ENCODE measurements at places on chromosomes 1 and 21.

DNA sequence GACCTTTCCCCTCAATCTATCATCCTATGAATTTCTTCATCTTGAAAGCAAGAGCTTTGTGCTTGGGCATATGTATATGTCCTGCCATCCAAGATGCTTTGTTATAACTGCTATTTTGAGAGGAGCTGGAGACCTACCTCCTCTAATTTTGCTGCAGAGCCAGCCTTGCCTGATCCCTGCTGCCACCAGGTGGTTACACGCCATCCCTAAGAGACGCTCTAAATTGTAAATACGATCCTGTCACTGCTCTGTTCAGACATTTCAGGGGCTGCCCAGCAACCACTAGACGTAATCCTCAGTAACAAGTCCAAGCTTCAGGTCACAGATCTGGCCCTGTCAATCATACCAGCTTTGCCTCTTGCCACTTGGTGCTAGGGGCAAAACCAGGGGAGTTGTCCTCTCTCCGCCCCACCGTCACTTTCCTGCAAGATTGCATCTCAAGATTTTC is 32.9 kb downstream of the GPA33 start:
- no peak overlapping the region for H3K27ac ChIP-seq
- no peaks in the 10 kb centered on the region for H3K36me3 ChIP-seq
- DNase-seq = no peak
- no peaks in the 10 kb centered on the region for H3K27me3 ChIP-seq
- no peaks in the 10 kb centered on the region for H3K4me1 ChIP-seq

DNA sequence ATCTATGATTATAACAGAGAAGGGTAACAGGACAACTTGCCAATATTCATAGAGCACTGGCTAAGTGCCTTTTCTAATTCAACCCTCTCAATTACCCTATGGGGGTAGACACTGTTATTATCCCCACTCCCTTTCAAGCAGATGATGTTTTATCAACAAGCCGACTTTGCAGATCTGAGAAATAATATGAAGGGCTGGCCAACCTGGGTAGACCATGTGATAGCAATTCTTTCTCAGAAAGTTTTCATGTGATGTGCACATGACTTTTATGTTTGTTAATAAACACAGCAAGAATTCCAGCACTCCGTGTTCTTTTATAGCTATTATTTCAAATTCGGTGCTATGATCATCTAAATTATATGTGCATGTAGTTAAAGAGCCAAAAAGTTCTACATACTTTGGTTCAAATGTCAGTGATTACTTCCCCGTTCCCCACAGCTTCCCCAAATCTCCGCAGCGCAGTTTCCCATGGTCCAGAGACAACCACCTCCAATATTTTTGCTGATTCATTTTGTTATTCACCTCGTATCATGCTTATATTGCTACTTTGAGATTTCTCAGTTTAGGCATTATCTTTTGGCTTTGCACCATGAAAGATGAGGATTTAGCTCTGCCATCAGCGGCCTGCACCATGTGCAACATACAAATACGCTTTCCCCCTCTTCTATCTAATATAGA is 96.7 kb upstream of the GADD45A start:
- H3K4me1 ChIP-seq = peaks cover 8% of the 10 kb centered on the region
- no peak overlapping the region for H3K4me3 ChIP-seq
- no peak overlapping the region for H3K27ac ChIP-seq
- H3K27me3 ChIP-seq = no peaks in the 10 kb centered on the region
- no peaks in the 10 kb centered on the region for H3K36me3 ChIP-seq
- DNase-seq = no peak

DNA sequence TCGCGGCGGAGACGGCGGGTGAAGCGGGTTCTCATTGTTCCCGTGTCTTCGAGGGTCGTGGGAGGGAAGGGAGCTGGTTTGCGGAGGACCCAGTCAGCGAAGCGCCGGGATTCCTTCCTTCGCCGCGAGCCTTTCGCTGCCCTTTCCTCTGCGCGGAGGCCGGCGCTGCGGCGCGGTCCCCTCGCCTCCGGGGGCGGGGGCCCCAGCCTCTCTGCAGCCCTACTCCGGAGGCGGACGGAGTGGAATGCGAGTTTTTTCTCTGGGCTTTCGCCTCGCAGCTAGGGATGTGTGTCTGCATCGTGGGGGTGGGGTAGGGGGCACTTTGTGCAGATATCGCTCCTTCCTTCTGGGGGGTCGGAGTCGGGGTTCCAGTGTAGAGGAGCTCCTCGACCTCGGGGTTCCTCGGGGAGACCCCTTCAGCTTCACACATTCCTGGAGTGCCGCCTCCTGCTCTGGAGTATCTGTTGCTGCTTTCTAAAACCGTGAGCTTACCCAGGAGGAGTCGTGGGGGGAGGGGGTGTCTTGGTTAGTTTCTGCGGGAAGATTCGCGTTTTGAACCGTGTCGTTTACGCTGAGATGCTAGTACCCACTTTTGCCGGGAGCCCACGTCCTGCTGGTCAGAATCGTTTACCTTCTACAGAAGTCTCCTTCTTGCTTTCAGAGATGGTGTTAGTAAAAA is 595 bp downstream of the RNF2 start:
- H3K36me3 ChIP-seq = no peaks in the 10 kb centered on the region
- H3K4me3 ChIP-seq = peak overlapping the region; percentile 79
- H3K4me1 ChIP-seq = peaks cover 16% of the 10 kb centered on the region
- peak overlapping the region; percentile 91 for H3K27ac ChIP-seq

GRCh38 chr1:210654176-210654981 is 325.7 kb downstream of the HHAT start:
- H3K27me3 ChIP-seq = no peaks in the 10 kb centered on the region
- no peaks in the 10 kb centered on the region for H3K4me1 ChIP-seq
- no peak overlapping the region for H3K4me3 ChIP-seq
- H3K36me3 ChIP-seq = no peaks in the 10 kb centered on the region
- no peak for DNase-seq

DNA sequence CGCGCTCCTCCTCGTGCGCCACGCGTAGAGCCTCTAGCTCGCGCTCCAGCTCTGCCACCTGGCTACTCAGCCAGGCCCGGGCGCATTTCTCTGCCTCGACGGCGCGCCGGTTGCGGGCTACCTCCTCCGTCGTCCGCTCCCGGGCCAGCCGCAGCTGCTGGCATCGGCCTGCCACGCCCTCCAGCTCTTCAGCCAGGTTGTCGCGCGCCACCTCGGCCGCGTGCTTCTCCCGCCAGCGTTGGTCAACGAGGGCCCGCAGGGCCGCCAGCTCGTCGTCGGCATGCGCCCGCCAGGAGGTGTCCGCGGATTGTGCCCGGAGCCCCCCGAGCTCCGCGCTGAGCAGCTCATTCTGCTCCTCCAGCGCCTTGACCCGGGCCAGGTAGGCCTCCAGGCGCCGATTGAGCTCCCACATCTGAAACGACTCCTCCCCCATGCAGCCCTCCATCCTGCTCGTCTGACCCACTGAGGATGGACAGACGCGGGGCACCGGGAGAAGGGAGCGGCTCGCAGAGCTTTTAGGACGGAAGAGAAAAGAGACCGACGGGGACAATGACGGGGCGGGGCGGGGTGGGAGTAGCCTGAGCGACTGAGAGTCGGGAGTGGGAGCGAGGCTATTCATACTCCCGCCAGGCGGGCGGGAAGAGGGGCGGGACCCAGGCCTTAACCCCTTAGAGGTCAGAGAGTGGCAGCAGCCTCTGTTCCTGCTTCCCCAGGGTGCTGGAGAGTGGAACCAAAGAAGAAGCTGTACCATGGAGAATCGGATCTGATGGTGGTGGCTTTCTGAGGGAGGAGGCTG is at the start of gene NES:
TSS of gene NES (minus strand) at position 588 of the 796 bp plus-strand sequence. CDS start at position 445, 143 bp downstream.
- H3K27ac ChIP-seq = peak within 1 kb of the TSS; percentile 94
- H3K4me1 ChIP-seq = peaks cover 28% of the 10 kb centered on the region

DNA sequence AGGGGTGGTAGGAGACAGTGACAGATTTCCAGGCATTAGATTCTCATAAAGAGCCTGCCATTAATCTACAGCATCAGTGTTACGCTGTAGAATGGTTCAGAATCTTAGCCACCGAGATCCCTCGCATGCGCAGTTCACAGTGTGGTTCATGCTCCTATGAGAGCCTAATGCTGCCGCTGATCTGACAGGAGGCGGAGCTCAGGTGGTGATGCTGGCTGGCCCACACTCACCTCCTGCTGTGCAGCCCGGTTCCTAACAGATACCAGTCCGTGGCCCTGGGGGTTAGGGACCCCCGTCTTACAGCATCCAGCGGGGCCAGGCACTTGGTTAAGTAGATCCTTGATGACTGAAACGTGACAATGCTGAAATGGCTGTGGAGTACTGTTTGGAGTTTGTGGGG is 163.6 kb upstream of the C1orf21 start:
- no peaks in the 10 kb centered on the region for H3K36me3 ChIP-seq
- DNase-seq = no peak
- peak overlapping the region; percentile 37 for H3K4me3 ChIP-seq
- no peak overlapping the region for H3K27ac ChIP-seq
- H3K4me1 ChIP-seq = peaks cover 7% of the 10 kb centered on the region

DNA sequence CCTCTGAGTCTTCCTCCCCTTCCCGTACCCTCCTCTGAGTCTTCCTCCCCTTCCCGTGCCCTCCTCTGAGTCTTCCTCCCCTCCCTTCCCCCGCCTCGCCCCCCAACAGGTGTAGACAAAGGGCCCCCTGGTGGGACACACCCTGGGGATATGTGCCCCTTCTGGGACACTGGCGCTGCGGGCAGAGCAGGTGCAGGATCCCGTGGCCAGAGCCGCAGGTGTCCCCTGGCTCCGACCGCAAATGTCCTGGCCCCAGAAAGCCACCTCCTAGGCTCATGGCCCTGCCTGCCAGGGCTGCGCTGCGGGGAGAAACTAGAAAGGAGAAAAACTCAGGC is 51.5 kb upstream of the ARHGEF16 start:
- no peak overlapping the region for H3K4me3 ChIP-seq
- H3K27me3 ChIP-seq = no peaks in the 10 kb centered on the region
- peaks cover 13% of the 10 kb centered on the region for H3K4me1 ChIP-seq
- no peak overlapping the region for H3K27ac ChIP-seq
- no peaks in the 10 kb centered on the region for H3K36me3 ChIP-seq

DNA sequence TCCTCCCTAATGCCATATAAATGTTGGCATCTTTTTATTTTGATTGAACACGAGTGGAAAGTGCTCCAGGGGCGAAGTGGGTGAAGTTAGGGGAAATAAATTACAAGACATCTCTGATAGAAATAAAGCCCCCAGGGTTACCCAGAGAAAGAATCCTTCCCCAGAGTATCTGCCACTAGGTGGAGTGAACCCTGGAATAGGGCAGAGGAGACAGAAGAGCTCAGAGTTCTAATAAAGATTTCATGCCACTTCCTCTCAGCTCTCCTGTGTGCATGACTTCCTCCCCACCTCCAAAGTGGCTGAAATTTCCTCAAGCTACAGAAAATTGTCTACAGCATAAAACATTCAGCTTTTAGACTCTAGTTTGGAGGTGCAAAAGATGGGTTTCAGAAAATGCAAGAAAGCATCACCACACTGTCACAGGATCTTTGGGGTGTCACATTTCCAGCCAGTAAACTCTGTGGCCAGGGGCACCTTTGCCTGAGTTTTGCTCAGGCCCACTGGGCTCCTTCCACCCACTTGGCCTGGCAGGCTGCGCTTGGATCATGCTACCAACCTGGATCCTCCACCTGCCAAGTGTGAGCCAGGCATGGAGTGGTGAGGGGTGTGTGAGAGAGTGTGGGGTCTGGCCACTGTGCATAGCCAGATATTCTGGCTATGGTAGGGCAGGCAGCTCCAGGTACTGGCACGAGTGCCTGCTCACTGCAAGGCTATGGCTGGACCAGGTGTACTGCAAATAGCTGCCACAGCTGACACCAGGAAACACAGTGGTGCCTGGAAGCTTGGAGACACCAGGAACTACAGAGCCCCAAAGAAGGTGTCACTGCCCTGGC is 208.8 kb upstream of the USP25 start:
- no peaks in the 10 kb centered on the region for H3K27me3 ChIP-seq
- H3K27ac ChIP-seq = no peak overlapping the region
- H3K4me1 ChIP-seq = no peaks in the 10 kb centered on the region
- no peak for DNase-seq
- H3K4me3 ChIP-seq = no peak overlapping the region

DNA sequence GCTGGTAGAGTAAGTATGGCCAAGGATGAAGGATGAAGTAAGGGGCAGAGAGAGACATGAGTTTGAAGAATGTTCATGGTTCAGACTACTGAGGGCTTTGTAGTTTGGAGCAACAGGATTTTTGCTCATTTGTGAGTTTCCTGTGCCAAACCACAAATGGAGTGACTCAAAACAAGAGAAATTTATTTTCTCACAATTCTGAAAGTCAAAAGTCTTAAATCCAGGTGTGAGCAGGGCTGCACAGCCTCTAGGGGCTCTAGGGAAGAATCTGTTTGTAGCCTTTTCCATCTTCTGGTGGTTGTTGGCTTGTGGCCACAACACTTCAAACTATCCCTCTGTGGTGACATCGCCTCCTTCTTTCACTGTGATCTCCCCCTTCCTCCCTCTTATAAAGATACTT is 58.9 kb downstream of the RHOU start:
- peaks cover 32% of the 10 kb centered on the region for H3K27me3 ChIP-seq
- no peak overlapping the region for H3K4me3 ChIP-seq
- H3K36me3 ChIP-seq = no peaks in the 10 kb centered on the region
- no peak overlapping the region for H3K27ac ChIP-seq

DNA sequence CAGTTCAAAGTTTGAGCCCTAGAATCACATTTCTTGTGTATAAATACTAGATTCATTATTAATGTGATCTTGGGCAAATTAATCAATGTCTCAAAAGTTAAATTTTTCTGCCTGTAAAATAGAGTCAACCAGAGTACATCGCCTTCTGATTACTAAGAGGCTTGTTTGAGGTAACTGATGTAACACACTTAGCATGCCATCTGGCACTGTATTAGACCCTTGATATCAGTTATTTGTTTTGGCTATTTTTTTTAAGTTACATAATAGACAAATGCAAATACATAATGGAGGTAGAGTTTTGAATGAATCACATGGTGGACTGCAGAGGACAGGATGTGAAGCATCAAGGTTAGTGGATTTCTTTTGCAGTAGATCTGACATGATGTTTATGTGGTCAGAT is 298.4 kb downstream of the ADGRL2 start:
- no peak overlapping the region for H3K27ac ChIP-seq
- no peak for DNase-seq
- no peaks in the 10 kb centered on the region for H3K4me1 ChIP-seq

- no peaks in the 10 kb centered on the region for H3K27me3 ChIP-seq
- no peaks in the 10 kb centered on the region for H3K36me3 ChIP-seq
- H3K4me3 ChIP-seq = no peak overlapping the region
- H3K27ac ChIP-seq = no peak overlapping the region
- no peaks in the 10 kb centered on the region for H3K4me1 ChIP-seq
- DNase-seq = peak; percentile 84
Measured at GRCh38 chr1:153796786-153797659, 21.8 kb downstream of the SLC27A3 start.
